ENCODE measurements at places on chromosomes 3 and 15. TPM values are rescaled to one million over a fixed set of nuclear protein-coding genes. Genes with fewer than 3 reads are reported as not detected.

The EIF4E3 gene
- 3.3 TPM for total RNA-seq

The HOMER2 gene
- total RNA-seq = under 0.01 TPM

The UBE3A gene
- total RNA-seq = 41.8 TPM

The PPP2R3A gene
- 4.5 TPM for total RNA-seq

The UMPS gene
- total RNA-seq = 22.0 TPM

The CD200R1 gene
- total RNA-seq = not detected

The PPM1L gene
- total RNA-seq = 0.51 TPM

The TRPM1 gene
- total RNA-seq = under 0.01 TPM

The SPPL2A gene
- 56.9 TPM for total RNA-seq

The ATP13A5 gene
- not detected for total RNA-seq

The MUC13 gene
- not detected for total RNA-seq

The SLC51B gene
- not detected for total RNA-seq

The TRA2B gene
- 174 TPM for total RNA-seq

The ZNF385D gene
- 4.2 TPM for total RNA-seq

GRCh38 chr3:165196577-165197480 lies 645 bp upstream of the SLITRK3 start:
- no peak for DNase-seq

DNA sequence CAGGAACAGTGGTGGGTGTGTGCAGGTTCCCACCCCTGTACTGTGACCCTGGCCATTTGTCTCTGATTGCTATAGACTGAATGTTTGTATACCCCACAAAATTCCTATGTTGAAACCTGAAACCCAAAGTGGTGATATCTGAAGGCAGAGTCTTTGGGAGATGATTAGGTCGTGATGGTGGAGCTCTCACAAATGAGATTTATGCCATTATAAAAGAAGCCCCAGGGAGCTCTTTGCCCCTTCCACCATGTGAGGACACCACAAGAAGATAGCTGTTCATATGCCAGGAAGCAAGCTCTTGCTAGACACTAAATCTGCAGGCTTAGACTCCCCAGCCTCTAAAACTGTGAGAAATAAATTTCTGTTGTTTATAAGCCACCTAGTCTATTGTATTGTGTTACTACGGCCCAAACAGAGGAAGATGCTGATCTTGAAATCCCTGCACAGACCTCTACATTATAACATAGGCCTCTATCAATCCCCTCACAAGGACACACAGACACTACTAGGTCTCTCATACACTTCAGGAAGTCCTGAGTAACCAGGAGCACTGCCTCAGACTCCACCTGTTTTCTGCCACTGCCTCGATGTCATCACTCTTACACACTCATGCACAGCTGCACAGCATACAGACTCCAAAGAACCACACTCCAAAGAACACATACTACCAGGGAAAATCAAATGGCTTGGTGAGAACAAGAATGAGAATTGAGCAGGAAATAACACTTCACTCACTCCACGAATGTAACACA lies 14.7 kb downstream of the IGSF11 start:
- no peak for DNase-seq

- no peak for DNase-seq
Measured at GRCh38 chr3:23254282-23254681, 51.2 kb downstream of the UBE2E2 start.

GRCh38 chr3:10248984-10249748 lies 907 bp downstream of the TATDN2 start:
- no peak for DNase-seq

- no peak for DNase-seq
Measured at GRCh38 chr3:114856835-114857234, 290.3 kb downstream of the ZBTB20 start.

DNA sequence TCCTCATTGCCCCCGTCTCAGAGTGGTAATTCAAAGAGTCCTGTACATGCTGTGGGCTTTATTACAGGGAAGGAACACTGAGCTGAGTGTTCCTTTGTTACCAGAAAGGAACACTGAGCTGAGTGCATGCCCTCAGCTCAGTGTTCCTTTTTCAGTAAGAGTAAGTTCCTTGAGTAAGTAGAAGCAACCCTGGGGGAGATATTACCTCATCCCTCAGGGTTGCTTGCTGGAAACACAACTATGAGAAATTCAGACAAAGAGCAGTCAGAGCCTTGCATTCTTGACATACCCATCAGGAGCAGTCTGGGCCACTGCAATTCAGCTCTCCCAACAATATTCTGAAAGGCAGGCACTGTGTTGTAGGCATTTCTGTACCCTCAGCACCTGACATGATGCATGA lies 17.0 kb downstream of the CHRM5 start:
- no peak for DNase-seq

DNA sequence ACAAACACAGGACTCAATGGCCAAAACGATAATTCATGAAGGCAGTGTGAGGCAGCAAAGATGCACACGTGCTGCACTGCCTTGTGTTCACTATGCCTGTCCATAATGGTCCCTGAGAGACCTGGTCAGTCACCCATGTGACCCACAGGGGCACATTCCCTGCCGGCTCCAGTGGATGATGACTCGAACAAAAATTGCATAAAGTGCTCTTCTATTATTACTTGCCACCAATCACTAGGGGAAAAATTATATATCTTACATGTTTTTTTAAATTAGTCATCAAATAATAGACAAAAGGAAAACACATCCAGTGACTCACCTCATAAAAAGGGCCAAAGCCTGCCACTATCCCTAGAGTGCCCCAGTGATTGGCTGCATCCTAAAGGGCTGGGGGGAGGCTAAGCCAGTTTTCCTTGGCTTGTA lies 47.5 kb downstream of the UBP1 start:
- peak; percentile 94 for DNase-seq

GRCh38 chr3:186303965-186304364 lies 58.1 kb downstream of the DGKG start:
- DNase-seq = no peak

- peak; percentile 99 for DNase-seq
Measured at GRCh38 chr3:188950832-188951489, 220.8 kb upstream of the TPRG1 start.

DNA sequence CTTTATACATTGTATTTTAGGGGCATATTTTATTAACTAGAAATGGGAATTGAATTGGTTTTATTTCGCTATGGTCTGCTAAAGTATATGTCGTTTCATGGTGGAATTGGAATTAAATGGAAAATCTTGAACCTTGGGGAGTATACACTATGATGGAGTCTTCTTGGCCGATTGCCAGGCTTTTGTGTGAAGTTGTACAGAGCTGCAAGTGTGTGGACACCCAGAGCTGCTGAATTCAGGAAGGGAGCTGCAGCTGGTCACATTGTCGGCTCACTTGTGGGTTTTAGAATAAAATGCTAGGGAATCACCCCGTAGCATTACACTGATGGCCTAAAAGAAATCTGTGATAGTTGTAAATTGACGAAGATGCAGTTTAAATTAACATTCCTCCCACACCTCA lies 35.1 kb downstream of the USP3 start:
- no peak for DNase-seq

DNA sequence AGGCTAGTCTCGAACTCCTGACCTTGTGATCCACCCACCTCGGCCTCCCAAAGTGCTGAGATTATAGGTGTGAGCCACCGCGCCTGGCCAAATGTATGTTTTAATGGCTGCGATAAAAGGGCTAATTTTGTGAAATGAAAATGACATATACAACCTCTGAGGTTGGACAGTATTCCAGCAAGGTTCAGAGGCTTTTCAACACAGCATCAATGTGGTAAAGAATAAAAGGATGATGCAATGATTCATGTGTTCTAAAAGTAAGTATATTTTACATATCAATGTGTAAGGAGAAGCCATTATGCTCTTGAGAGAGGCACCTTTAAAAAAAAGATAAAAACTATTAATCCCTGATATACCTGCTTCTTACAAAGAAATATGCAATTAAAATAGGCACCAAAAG lies 6.7 kb downstream of the SLTM start:
- DNase-seq = no peak

GRCh38 chr3:176814285-176814684 lies 383.0 kb downstream of the TBL1XR1 start:
- DNase-seq = peak; percentile 43

DNA sequence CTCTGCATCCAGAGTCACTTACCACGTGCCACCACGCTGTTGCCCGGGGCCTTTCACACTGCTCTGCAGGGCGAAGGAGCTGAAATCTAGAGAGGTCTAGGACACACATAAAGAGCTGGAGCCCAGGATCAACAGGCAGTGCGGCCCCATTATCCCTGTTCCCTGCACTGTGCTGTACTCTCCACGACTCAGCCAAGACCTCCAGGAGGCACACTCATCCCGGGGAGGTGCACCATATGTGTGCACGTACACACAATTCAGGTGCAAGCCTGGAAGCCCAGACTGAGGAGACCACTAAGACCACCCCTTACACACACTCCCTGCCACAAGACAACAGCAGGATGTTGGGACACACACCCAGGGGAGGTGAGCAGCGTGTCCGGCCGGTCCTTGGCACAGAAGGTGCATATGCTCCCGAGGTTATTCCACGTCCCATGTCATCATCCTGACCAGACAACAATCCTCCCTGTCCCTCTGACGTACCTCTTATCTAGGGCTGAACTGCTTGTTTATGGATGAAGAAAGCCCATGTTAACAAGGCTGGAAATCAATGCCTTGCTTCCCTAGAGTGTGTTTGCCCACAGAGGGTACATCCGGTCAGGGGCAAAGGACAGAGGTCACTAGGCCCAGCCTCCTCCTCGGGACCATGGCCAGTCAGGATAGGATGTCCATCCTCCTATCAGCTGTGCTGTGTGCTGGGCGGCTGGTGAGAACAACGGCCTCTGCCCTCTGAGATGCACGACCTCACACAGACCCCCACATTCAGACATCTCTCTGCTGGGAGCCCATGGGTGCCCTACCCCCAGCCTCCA lies 16.1 kb downstream of the KLF15 start:
- DNase-seq = no peak

GRCh38 chr3:139523718-139524117 lies 15.8 kb downstream of the RBP1 start:
- no peak for DNase-seq

DNA sequence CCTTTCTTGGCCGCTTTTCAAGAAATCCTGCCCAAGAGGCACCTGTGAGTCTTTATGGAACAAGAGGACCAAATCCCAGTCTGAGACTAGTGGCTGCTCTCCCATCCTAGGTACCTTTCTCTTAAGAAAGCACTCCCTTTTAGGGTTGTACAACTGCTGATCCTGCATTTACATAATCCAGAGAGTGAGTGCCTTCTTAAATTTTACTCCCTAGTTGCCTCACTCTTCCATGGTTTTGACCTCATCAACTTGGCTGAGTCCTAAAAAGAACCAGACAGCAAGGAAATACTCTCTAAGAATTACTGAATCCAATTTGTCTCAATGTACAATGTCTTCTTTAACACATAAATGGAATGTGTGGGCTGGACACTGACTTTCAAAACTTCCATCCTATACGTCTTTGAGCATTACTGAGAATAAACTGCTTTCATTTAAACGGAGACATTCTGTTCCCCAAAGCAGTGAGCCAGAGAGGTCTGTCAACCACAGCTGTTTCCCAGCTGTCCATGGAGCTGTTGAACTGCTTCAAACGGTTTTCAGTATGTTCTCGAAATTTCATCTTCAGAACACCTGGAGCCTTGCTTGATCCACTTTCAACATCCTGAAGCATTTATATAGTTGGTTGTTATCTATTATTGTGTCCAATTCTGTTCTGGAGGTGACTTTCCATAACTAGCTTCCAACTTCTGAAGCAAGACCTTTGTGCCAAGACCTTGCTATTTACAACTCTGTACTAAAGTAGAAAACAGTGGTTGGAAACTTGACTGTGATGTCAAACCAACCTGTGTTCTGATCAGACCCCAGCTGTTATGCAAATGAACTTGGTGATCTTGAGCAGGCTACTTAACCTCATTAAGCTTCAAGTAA lies 179.1 kb downstream of the SLC9A9 start:
- no peak for DNase-seq

DNA sequence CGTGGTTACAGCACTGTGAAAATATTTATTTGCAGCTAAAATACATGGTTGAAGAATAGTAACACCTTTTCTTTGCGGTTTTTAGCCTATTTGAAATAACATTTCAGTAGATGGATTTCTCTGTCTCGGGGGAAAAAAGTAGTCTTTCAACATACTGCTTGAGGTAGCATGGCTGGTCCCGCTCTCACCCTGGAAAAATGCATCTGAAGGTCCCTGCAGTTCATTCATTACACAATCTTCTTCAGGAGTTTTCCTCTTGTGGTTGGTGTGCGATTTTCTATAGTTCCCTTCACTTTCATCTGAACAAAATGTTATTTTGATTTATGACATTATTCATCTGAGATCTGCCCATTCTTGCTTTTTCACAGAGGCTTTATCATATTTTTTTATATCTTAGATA lies 75.9 kb downstream of the STRIT1 start:
- DNase-seq = no peak

DNA sequence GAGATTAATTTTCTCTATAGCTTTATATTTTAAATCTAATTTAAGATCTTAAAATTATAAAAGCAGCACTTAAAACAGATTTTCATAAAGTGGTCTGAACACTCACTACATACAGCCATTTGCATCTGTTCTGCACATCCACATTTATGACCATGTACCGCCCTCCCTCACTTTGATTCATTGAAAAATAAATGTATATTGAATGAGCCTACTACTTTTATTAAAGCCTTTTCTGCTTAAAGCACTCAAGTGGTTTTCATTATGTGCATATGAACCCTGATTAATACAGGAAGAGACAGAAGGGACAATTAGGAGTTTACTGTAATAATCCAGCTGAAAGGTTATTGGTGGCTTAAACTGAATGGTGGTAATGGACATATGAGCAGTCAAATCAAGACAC lies 129.4 kb downstream of the DLG1 start:
- DNase-seq = no peak

DNA sequence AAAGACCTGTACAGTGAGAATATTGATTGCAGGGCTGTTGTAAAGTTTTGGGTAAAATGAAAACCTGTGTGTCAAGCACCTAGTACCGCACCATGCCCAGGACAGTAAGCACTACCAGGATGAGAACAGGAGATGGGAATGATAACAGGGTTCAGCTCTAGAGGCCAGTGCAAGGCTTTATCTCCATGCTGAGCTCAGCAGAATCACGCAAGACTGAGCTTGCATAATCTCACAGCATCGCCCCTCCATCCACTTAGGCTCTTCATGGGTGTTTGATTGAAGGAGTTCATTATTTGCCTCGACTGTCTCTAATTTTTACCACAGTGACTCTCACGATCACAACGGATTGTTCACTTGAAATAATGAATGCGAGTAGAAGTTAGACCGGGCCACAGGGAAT lies 2.9 kb downstream of the ATP13A5 start:
- no peak for DNase-seq

GRCh38 chr15:66078196-66078928 lies 175.2 kb downstream of the MEGF11 start:
- DNase-seq = no peak

- DNase-seq = peak; percentile 90
Measured at GRCh38 chr3:27147215-27147614, 222.0 kb downstream of the NEK10 start.

- no peak for DNase-seq
Measured at GRCh38 chr15:34721802-34722438, 32.9 kb downstream of the GJD2 start.

GRCh38 chr15:74176262-74177214 lies 3.0 kb downstream of the ISLR start:
- no peak for DNase-seq

- no peak for DNase-seq
Measured at GRCh38 chr3:81173514-81173913, 587.9 kb downstream of the GBE1 start.
